ENCODE measurements at places on chromosomes 5 and 9. TPM values are rescaled to one million over a fixed set of nuclear protein-coding genes. Genes with fewer than 3 reads are reported as not detected.

PTAR1 gene
- 34.0 TPM for total RNA-seq

FOXD4L6 gene
- total RNA-seq: not detected

NEURL1B gene
- 2.5 TPM for total RNA-seq

ZBED3 gene
- total RNA-seq: 0.90 TPM

HTR1A gene
- not detected for total RNA-seq

PCBD2 gene
- total RNA-seq: 0.90 TPM

LEAP2 gene
- total RNA-seq: 0.18 TPM

NXNL2 gene
- 0.74 TPM for total RNA-seq

IL13 gene
- not detected for total RNA-seq

GRAMD2B gene
- total RNA-seq: 13.5 TPM

ZDHHC11B gene
- 0.74 TPM for total RNA-seq

HDHD3 gene
- total RNA-seq: 9.5 TPM

ZNF462 gene
- total RNA-seq: 9.1 TPM

OLFM1 gene
- 1.5 TPM for total RNA-seq

ZFP2 gene
- total RNA-seq: 2.7 TPM

EGFL7 gene
- total RNA-seq: 5.6 TPM

CLIC3 gene
- total RNA-seq: 4.3 TPM

Measured in fibroblast of the aortic adventitia (primary cell).